Activated CD8-positive, alpha-beta T cell treated with anti-CD3 and anti-CD28 coated beads, Interleukin-2, amount 10 ng/mL, durations not matched to agents 7 days and 5 days (primary cell): ENCODE measurements at places on chromosomes 2 and 18.

GRCh38 chr2:206125901-206126300 is 33.3 kb downstream of the NDUFS1 start:
- no peak for DNase-seq

DNA sequence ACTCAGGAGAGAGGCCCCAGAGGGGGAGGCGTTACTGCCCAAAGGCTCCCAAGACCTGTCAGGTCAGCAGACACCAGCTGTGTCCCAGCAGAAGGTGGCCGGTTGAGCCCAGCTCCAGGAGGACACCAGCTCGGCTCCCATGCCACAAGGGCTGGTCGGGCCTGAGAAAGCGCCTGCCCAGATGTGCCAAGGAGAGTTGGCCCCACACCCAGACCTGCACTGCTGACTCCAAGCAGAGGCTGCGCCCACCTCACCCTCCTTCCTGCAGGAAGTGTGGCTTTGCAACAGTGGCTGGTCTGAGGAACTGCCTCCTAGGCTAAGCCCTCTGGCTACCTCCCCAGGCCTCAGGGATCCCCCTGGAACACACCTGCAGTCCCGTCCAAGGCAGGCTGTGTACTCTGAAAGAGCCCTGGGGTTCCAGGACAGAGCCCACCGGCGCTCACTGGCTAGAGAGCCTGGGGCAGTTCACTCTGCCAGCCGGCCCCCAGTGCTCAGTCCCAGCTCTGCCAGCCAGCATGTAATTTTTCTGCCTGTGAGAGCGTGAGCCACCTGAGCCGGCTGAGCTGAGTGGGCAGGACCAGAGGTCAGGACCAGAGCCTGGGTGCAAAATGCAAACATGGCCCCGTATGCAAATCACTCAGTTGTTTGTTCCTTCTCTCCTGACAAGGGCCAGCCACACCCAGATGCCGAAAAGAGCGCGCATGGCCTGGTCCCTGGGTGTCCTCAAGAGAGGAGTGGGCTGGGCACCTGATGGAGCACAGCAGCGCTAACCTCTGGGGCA is 36.9 kb upstream of the PTMA start:
- DNase-seq: no peak

DNA sequence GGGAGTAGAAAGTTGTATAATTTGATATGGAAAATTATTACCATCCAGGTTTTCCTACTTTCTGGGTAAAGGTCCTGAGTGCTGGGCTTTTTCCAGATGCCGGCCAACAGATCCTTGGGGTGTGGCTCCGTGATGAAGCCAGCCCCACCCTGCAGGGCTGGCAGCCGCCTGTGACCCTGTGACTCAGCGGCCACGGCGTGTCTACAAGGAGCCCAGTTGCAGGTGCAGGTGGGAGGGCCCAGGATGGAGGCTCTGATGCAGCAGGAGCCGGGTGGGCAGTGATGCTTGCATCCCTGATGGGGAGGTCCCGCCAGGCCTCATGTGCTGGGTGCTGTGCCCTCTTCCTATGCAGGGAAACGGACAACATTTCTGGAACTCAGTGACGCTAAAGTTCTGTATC is 96.0 kb upstream of the ALKAL2 start:
- no peak for DNase-seq

- peak; percentile 28 for DNase-seq
Observed at GRCh38 chr2:9914384-9915065, 37.0 kb upstream of the GRHL1 start.

DNA sequence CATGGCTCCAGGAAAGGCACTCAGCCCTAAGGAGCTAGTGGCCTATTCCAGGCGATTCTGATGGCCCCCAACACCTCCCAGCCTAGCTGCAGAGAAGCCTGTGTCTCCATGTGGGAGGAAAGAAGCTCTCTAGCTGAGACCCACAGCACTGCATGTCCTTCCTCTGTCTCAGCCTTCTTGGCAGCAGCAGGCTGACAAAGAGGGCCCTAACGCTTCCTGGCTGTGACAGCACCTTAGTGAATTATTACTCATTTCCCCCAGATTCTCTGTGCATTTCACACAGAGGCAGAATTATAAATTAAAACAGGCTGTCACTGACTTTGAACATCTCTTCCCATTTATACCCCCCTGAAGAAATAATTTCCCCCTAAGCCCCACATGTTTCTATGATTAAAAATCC is 206.8 kb downstream of the CLIP4 start:
- DNase-seq: peak; percentile 43

DNA sequence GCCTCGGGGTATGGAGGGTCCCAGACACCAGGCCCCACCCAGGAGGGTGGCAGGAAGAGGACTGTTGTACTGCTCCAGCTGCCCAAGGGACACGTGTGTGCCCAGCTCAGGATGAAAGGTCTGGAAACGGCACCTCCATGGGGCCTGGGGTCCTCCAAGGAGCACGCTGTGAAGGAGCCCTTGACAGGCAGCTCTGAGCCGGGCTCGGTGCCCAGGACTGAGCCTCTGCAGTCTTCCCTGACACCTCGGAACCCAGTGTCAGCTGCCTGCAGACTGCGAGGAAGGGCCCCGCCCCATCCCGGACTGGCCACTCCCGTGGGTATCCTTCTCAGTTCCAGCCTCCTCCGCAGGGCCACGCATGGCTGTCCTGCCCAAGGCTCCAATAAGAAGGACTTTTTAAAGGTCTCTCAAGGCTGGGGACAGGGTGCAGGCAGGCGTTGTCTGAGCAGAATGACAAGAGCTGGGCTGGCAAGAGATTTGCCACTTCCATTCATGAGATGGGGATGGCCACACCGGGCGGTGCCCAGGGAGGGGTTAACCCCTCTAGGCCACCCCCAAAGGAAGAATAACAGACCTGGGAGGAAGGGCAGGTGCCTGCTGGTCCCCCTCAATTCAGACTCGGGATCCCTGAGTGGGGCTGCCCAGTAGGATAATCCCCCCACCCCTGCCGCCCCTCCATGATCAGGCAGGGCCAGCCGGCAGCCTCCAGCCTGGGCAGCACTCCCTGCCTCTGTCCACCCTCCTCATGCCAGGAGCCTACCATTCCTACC is 8.9 kb downstream of the ECEL1 start:
- no peak for DNase-seq

DNA sequence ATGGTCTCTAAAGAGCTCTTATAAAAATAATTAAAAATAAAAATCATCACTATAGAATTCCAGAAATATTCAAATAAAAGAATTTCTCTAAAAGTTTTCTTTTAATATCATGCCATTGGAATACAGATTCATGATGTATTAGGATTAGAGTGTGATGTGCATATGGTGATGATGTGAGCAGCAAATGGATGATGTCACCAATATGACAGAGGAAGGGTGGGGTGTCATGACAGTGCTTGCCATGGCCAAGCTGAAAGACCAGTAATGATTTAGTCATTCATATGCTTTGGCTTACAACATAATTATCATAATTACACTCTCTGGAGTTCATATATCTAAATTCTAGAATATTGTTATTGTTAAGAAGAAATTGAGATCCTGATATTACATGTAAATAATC is 27.4 kb upstream of the TTC32 start:
- DNase-seq: no peak

DNA sequence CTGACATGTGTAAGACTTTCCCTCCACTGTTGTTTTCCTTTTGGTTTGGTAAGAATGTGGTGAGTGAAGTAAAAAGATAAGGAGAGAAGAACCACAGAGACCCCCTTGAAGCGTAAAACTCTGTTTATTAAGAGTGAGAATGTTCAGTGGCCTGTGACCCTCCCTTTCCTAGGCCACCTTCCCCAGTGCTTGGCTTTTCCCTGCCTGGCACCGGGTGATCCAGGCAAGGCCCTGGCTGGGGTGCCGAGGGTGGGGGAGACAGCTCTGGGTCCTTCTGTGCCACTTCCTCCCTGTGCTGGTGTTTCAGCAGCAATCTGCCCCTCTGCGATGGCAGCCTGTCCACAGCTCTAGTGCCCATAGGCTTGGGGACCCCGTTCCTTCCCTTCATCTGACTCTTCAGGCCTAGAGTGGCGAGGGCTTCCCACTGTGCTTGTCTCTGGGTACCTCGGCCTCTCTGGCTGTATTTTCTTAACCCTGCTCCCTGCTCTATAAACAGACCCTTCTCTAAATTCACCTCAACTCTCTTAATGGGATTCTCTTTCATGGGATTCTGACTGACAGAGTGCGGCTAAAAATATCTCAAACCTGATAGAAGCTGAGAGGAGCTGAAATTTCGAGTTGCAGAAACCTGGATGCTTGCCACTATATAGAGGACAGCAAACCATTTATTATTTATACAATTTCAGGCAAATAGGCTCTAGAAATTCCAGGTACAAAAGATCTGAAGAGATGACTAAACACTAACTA is 461.0 kb downstream of the DLGAP1 start:
- no peak for DNase-seq

GRCh38 chr2:99970292-99970868 is 172.0 kb downstream of the AFF3 start:
- no peak for DNase-seq

- no peak for DNase-seq
Observed at GRCh38 chr2:240451108-240451611, 15.7 kb downstream of the GPC1 start.

DNA sequence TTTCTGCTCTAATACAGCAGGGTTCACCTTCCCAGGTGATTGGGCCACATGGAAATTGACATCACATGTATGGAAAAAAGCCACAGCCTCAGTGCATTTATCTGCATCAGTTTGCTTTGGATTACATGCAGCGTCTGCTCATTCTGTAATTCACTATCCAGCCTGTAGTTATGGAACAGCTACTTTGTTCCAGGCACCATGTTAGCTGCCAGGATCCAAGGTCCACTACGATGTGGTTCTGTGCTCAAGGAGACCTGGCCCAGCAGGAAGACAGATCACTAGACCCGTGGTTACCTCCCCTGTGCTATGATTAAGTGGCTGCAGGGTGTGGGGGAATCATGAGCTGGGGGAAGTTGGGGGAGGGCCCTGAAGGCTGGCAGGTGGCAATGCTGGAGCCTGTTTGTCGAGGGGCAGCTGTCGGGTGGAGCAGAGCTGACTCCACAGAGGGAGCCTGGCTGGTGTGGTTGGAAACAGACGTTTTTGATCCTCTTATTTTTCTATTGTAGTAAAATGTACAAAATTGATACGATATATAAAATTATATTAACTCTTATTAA is 58.6 kb downstream of the TSHZ1 start:
- DNase-seq: peak; percentile 4

- no peak for DNase-seq
Observed at GRCh38 chr18:54718408-54718773, 109.9 kb upstream of the RAB27B start.

DNA sequence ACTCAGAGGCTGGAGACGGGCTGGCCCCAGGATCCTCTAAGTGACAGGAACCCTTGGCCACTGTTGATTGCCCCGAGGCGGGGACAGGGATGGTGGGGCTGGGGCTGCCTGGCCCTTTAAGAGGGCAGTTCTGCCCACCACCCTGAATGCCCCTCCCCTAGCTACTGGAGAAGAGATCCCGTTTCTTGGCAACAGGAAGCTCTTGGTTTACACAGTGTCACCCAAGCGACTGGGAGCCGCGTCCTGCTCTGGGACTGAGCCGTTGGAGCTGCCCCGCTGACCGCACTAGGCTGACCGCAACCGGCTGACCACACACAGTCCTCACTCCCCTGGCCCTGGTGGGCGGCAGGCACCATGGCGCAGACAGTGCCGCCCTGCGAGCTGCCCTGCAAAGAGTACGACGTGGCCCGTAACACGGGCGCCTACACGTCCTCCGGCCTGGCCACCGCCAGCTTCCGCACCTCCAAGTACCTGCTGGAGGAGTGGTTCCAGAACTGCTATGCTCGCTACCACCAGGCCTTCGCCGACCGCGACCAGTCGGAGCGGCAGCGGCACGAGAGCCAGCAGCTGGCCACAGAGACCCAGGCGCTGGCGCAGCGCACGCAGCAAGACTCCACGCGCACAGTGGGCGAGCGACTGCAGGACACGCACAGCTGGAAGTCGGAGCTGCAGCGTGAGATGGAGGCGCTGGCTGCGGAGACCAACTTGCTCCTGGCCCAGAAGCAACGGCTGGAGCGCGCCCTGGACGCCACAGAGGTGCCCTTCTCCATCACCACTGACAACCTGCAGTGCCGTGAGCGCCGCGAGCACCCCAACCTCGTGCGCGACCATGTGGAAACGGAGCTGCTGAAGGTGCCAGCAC is at the start of gene TEKT4:
Gene TEKT4, plus strand, starts transcription at position 205 of the 862 bp plus-strand sequence. Its CDS starts 150 bp downstream, at position 355.
- no peak for DNase-seq

DNA sequence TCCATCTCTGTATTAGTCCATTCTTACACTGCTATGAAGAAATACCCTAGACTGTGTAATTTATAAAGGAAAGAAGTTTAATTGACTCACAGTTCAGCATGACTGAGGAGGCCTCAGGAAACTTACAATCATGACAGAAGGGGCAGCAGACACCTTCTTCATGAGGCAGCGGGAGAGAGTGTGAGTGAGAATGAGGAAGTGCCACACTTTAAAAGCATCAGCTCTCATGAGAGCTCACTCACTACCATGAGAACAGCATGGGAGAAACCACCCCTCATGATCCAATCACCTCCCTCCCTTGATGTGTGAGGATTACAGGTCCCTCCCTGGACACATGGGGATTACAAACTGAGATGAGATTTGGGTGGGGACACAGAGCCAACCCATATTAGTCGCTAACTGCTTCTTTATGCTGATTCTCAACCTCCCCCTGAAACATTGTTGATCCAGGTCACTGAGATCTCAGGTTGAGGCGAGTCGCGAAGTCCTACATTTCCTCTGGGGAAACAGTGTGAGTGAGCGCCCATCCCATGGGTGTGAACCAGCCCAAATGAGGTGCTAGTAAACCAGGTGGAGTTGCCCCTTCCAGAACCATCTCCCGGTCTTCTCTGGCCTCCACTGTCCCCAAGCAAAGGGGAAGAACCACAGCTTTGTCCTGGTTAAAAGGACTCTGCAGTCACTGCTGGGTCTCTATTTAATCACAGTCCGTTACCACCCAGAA is 123.8 kb downstream of the CAPN13 start:
- DNase-seq: peak; percentile 15

- DNase-seq: no peak
Observed at GRCh38 chr2:233546774-233547173, 19.8 kb downstream of the USP40 start.

- DNase-seq: no peak
Observed at GRCh38 chr2:232377319-232377718, 1.2 kb upstream of the ALPP start.
